ENCODE measurements at places on chromosomes 6 and 20.

DNA sequence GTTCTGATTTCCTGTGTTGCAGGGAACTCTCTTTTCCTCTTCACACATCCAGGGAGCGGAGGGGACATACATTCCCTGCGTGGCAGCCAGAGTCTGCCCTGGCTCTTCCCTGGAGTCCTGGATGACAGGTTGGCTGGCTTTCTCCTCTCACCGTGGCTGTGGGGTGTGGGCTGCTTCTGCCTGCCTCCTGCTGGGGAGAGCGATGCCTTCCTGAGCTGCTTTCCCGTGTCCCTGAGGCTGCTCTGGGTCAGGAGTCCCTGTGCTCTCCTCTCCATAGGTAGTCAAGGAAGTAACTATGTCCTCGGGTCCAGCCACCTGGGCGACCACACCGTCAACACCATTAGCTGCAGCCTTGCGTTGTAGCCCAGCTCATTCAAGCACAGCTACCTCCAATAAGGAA lies 451.7 kb downstream of the QKI start:
- no peak for DNase-seq

- no peak for DNase-seq
These were observed 15.7 kb upstream of the MRAP2 start for GRCh38 chr6:84017709-84018452.

GRCh38 chr6:161948462-161948861 lies 674.6 kb upstream of the AGPAT4 start:
- no peak for DNase-seq

DNA sequence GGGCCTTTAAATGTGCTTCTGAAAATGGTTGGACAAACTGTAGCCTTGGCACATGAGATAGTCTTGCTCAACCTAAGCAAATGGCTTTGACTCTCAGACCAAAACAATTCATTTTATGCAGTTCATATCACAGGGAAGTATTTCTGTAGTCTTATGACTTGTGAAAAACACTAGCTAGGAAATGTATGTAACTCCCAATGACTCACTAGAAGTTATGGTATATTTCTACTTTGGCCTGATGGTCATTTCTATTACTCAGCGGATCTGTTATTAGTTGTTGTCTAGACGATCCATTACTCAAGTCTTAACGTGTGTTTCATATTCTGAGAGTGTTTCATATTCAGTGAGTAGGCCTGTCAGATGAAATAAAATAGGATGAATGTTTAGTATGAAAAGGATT lies 1333.5 kb downstream of the KHDRBS2 start:
- DNase-seq = no peak

GRCh38 chr6:164085091-164086075 lies 670.9 kb downstream of the QKI start:
- DNase-seq = no peak

DNA sequence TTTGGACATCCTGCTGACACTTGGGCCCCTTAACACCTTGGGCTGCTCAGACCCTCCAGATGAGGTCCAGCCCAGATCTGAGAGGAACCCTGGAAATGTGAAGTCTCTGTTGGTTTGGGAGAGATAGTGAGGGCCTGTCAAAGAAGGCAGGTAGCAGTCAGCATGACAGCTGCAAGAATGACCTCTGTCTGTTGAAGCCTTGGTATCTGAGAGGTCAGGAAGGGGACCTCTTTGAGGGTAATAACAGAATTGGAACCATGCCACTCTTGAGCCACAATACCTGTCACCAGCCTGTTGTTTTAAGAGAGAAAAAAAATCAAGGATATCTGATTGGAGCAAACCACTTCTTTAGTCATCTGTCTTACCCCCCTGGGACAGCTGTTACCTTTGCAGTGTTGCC lies 4.2 kb downstream of the SYS1 start:
- no peak for DNase-seq

GRCh38 chr20:44835661-44836221 lies 25.4 kb upstream of the RIMS4 start:
- DNase-seq = no peak

DNA sequence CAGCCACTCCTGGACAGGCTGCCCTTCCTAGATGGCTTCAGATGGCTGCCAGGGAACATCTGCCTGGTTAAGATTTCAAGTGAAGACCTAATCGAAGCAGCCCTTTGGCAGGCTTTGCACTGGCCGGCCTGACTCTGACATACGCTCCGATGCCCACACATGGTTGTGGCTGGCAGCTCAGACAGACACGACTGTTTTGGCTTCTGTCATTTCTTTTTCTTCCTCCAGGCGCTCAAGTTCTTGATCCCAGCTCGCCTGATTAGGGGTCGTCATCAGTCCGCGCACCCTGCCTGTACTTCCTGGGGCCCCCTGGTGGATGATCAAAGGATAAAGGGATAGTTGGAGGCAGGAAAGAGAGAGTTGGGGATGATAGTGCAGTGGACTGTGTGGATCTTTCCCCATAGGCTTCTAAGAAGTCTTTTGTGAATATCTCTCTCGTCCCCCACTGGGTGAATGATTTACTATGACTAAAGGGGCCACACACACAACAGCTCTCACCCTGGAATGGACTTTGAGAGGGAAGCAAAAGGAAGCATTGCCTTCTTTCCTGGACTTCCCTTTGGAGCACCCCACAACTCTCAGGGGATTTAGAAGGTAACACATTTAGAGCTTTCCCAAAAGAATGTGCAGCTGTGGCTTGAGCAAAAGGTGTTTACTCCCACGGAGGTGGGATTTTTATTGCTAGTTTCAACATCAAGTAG lies 21.4 kb upstream of the TRAM2 start:
- no peak for DNase-seq

- DNase-seq = no peak
These were observed 189.4 kb upstream of the PREP start for GRCh38 chr6:105592329-105592728.
